ENCODE measurements at places on chromosomes 6 and 20.

DNA sequence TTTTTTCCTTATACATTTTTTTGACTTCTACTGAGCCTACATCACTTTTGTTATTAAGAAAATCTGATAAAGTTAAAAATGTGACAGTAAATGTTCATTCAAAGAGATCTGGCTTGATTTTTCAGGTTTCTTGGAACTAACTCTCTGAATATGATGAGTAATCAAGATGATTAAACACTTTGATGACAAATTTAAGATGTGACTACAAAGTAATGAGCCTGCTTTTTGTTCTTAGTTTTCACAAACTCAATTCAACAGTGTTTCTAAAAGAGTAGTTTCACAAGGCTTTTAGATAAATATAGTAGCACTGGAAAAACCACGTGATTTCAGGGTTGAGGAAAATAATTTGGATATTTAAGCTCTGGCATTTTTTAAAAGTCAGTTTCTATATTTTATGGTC lies 37.9 kb upstream of the HDDC2 start:
- DNase-seq: no peak

DNA sequence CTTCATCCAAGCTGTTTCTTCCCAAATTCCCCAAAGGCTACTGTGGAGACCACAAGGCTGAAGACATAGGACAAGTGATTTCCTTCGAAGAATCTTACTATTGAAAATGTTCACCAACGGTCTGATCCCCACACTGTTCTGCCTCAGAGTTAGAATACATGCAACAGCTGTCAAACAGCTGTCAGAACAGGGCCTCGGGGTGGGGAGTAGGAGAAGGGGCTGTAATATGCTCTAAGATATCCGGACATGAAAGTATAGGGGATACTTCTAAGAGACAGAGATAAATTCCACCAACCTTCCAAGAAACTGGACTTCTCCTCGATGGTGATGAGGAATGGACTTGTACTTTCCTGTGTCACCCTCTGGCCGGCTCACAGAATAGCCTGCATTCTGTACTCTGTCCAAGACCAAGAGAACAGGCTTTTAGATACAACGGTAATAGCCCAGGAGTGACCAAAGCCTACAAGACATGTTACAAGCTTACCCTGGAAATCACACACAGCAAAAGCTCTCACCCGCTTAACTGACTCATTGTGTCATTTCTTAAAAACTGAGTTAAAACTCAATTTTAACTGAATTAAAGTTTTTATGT lies 69.2 kb upstream of the PTGIS start:
- no peak for DNase-seq

DNA sequence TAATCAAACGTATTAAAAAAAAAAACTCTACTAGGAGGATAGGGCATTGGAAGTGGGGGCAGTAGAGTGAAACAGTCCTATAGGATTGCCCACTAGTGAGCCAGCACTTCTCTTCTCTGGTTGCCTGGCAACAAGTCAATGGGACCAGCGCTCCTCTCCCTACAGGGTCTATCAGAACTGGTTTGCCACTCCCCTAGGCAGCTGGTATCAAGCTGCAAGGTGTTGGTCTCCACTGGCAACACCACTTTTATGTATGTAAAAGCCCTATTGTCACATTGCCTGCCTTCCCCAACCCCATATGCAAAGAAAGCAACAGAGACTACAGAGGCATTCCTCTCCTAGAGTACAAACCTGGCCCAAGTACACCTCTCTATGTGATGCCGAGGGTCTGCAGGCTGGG lies 166.9 kb upstream of the MCHR2 start:
- no peak for DNase-seq

DNA sequence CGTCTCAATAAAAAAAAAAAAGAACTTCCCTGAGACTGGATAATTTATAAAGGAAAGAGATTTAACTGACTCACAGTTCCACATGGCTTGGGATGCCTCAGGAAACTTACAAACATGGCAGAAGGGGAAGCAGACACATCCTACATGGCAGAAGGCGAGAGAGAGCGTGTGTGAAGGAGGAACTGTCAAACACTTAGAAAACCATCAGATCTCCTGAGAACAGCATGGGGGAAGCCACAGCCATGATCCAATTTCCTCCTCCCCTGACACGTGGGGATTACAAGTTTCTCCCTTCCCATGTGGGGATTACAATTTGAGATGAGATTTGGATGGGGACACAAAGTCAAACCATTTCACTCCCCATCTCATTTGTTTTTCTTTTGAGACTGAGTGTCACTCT lies 46.6 kb upstream of the TFAP2C start:
- no peak for DNase-seq

GRCh38 chr6:136262940-136263339 lies 12.8 kb upstream of the MTFR2 start:
- DNase-seq: no peak

DNA sequence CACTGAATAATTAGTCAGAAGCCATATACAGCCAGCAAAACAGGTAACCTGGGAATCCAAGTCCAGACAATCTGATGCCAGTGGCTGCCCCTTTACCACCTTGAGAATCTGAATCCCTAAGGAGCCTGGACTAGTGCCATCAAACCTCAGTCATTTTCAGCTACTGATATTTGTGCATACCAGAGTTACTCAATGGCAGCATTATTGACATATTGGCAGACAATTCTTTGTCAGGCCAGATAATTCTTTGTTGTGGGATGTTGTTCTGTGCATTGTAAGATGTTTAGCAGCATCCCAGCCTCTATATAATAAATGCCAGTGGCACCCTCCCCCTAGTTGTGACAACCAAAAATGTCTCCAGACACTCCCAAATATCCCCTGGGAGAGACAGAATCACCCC lies 3.2 kb upstream of the EIF2S2 start:
- DNase-seq: no peak

GRCh38 chr20:40676491-40677269 lies 12.4 kb downstream of the MAFB start:
- no peak for DNase-seq

DNA sequence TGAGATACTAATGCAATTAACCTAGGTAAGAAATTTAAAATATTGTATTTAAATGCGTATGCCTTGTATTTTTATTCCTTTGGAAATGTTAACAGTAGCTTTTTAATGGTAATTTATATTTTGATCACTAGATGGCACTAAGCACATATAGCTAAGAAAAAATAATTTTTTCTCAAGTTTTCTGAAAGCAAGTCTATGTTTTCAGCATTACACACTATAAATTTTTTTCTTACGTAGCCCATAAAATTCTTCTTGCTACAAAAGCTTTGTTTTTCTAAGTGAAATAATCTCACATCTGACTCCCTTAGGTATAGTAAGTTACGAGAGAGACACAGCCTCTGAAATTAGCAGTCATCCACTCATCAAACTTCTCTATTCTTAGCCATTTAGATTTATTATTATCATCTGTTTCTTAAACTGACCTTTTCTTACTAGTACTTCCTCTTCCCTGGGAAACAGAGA lies 35.7 kb downstream of the TSPYL4 start:
- DNase-seq: peak; percentile 42

DNA sequence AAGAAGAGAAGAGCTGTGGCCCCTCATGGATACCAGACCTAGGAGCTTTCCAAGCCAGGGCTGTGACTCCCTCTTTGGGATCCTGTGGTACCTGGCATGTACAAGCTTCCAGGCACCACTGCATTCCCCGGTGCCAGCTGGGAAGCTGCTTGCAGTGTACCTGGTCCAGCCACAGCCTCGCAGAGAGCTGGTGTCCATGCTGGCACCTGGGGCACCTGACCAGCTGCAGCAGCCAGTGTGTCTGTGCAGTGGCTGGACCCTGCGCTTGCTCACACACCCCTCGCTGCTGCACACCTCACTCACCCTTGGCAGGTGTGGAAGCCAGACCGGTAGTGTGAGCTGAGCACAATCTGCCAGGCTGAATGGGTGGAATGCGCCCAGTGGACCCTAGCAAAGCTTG lies 190.9 kb upstream of the MAN1A1 start:
- DNase-seq: no peak

- peak; percentile 11 for DNase-seq
These were observed 129.2 kb upstream of the PRND start for GRCh38 chr20:4592316-4593148.

- DNase-seq: no peak
These were observed 6.9 kb downstream of the EPHA7 start for GRCh38 chr6:93412452-93412851.

DNA sequence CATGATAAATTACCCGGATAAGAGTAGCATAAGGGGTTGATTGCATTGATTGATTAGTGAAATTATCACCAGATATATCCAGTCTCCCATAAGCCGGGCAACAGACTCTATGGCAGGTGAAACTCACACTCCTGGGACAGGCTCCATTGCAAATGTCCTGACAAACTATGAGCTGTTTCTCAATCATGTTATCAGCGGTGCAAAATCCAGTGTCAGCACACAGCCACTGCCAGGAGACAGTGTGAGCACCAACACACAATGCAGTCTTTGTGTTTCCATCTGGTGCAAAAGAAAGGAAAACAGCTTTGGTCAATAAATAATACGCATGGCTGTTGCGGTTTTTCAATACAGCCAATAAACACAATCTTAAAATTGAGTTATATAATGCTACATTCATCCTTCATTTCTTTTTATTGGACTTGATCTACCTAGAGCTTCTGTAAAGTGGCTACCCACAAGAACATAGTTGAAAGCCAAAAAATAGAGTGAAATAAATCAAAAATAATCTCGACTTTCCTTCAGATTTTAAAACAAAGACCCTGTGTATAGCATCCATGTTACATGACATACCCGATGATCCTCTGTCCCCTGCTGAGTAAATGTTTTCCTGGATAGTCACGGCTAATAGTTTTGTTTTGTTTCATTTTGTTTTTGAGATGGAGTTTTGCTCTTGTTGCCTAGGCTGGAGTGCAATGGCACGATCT lies 64.3 kb upstream of the AFDN start:
- DNase-seq: no peak

- no peak for DNase-seq
These were observed 102.2 kb downstream of the SNX5 start for GRCh38 chr20:17866234-17867001.

DNA sequence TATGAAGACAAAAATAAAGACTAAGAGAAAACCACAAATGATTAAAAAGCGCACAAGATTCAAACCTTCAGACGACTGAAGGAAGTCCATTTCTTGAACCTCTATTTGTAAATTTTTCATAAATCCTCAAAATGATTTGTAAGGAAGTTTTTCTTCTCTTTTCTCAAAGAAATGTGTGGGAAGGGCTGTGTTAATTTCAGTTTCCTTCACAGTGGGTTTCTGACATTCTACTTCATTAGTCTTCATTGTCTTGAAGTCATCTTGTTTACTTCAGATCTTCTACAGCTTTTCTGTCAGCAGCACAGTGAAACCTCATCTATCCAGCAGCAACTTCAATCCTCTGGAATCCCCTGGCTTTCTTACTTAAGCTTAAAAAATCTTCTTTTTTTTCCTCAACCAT lies 87.6 kb upstream of the MYLIP start:
- DNase-seq: no peak

DNA sequence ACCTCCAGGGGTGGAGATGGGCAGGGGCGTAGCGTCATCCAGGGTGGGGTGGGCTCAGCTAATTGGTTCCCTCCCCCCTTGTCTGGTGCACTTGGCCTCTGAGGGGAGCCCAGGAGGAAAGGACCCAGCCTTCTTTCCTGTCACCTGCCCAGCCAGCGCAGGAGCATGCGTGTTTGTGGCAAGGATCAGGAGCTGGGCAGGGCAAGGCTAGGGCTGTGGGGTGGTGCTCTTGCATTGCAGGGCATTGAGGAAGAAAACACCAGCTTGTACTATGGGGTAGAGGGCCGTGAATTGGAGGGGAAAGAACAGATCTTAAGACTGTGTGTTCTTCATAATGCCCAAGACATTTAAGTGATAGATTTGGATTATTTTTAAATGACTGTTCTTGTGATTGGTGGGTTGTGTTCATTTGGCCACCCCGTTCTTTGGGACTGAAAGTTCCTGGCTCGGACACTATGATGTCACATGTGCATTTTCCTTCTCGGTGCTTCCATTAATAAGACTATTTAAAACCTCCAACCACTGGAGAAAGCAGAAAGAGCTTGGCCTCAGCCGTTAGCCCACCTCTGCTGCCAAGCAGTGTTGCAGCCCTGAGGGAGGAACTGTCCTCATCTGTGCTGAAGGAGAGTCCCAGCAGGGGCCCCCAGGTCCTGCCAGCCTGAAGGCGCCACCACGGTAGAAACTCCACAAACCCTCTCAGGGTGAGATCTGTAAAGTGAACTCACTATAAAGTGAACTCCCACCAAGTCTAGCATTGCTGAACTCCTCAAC lies 136.2 kb upstream of the INSM1 start:
- DNase-seq: no peak

DNA sequence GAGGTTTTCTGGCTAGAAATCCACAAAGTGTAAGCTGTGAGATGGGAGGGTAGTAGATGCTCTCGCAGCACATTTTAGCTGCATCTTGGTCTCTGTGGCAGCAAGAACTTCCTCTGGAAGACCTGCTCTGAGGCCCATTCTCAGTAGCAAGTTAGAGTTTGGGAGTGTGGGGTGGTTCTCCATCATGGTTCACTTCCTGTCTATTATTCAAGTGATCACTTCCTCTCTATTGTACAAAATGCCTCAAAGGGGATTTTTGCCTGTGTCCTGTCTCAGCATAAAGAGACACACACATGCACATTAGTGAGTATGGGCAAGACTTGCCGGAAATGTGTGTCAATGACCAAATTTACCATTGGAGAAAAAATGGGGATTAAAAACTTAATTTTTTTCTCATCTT lies 42.5 kb downstream of the LYRM2 start:
- no peak for DNase-seq

DNA sequence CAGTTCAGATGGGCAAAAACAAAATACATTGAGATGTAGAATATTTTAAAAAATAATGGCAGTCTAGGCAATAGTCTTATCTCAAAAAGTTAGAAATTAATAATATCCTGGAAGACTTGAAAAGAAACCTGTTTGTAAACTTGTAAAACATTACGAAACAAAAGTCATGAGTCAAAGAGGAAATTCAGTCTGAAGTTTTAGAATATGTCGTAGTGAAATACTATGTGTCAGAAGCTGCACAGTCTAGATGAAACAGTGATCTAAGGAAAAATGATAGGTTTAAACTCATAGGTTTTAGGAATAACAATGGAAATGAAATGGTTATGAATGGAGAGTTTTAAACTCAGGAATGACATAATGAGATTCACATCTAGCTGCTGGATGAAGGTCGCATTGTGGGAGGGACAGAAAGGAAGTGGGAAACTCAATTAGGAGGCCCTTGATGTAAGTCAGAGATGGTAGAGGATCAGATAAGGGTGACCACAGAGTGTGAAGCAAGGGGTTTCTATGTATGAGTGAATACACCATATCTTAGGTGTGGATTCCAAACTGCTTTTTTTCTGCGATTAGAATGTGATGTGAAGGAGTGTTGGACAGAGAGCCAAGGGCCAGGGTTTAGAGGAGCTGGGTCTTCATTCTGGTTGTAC lies 2.8 kb downstream of the SNRPB2 start:
- DNase-seq: peak; percentile 30

GRCh38 chr6:140921366-140922226 lies 1211.1 kb upstream of the GJE1 start:
- DNase-seq: peak; percentile 43

- no peak for DNase-seq
These were observed 4.0 kb downstream of the DSP start for GRCh38 chr6:7545316-7546019.

DNA sequence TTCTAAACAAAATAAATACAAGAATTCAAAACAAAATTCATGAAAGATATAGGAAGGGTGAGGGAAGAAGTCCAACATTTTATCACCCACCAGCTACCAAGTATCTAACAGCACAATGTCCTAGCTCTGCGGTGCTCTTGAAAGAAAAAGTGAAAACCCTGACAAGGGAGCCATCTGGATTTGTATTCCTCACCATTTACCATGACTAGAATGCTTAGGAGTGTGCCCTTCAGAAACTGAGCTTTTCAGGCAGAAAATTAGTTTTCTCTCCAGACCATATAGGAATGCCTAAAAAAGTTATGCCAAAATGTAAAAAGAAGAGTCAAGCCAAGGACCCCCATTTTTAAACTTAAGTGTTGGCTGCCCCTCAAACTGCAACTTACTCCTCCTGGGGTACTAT lies 4.5 kb downstream of the SNX5 start:
- no peak for DNase-seq

Data from hematopoietic multipotent progenitor cell treated with erythropoietin and hydrocortisone succinate and interleukin-3 and kit ligand, for 8 days (in vitro differentiated cells).